Activated CD4-positive, alpha-beta memory T cell treated with anti-CD3 and anti-CD28 coated beads, Interleukin-2, amount 10 ng/mL, durations not matched to agents 7 days and 5 days (primary cell): ENCODE measurements at places on chromosomes 3 and 15.
A peak's percentile ranks its signal among the peaks of the same experiment; 100 is the strongest.

GRCh38 chr15:91258415-91258759 lies 158.3 kb downstream of the SV2B start:
- peak; percentile 19 for DNase-seq

DNA sequence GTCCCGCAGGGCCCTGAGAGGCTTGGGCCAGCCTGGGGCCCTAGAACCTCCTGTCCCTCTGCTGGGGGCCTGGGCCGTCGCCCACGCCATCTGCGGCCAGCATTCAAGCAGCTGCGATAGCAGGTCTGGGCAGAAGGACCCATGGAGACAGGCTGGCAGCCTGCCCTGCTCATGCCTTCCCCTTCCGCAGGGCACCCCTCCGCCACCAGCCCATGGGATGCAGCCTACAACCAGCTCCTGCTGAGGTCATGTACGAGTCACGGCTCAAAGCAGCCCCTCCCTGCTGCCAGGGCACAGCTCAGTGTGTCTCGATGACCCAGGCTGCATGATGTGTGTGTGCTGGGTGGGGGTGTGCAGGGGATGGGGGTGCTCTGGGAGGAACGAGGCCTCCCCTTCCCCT lies 27.8 kb downstream of the DUSP7 start:
- no peak for DNase-seq

DNA sequence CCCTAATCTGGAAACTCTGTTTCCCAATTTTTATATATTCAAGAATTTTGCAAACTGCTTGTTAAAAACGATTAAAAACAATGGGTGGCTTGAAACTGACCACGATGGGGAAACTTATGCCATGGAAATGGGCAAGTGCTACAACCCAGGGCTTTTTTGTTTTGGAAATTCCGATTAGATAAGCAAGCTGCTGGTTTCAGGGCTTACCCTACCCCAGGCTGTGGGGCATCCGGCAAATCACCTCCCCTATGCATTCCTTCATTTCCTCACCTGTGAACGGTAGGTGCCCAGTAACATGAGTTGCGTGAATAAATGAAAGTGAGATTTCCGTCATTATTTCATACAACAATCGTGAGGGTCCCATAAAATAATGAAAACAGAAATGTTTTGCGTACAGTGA lies 34.3 kb downstream of the ST6GAL1 start:
- DNase-seq, result no peak

DNA sequence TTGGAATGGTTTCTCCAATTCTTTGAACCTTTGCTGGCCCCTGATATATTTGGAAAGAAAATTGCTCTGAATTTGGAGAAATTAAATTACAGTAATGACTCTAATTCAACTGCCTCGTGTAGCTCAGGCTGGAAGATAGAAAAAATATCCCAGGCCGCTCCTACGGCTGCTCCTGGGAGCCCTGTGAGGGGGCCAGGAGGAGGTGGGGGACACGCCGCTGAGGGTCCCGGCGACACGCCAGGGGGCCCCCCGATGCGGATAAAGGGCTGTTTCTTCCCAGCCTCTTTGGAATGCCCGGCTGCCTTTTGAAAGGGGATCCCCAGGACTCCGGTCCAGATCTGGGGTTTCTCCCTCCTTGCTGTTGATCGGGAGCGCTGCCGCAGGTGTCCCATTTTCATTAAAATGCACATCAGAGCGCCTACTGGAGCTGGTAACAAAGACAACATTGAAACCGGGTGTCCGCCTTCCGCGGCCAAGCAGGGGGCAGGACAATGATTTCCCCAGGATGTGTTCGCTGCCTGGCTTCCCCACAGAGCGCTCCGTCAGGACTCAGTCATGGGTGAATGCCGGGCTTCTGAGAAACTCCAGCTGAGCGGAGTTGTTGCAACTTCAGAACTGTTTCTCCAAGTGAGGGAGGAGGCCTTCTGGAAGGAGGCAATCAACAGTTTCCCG lies 200.1 kb upstream of the KBTBD8 start:
- DNase-seq, result no peak

DNA sequence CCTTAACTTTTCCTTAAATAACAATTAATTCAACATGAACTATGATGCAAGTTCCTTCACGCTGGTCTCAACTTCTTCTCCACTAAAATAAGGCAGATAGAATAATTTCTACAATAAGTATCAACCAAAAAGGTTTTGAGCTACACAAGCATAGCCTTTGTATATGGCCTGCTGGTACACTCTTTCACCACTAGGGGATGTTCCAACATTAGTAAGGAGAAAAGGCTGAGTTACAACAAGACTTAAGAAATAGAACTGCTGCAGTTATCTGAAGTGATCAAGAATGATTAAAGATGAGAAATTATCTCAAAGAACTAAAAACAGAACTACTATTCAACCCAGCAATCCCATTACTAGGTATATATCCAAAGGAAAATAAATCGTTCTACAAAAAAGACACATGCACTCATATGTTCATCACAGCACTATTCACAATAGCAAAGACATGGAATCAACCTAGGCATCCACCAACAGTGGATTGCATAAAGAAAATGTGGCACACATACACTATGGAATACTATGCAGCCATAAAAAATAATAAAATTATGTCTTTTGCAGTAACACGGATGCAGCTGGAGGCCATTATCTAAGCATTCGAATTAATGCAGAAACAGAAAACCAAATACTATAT lies 14.4 kb downstream of the ATP13A3 start:
- DNase-seq, result no peak

- peak; percentile 73 for DNase-seq
Measured at GRCh38 chr15:75640483-75641178, 607 bp upstream of the IMP3 start.

DNA sequence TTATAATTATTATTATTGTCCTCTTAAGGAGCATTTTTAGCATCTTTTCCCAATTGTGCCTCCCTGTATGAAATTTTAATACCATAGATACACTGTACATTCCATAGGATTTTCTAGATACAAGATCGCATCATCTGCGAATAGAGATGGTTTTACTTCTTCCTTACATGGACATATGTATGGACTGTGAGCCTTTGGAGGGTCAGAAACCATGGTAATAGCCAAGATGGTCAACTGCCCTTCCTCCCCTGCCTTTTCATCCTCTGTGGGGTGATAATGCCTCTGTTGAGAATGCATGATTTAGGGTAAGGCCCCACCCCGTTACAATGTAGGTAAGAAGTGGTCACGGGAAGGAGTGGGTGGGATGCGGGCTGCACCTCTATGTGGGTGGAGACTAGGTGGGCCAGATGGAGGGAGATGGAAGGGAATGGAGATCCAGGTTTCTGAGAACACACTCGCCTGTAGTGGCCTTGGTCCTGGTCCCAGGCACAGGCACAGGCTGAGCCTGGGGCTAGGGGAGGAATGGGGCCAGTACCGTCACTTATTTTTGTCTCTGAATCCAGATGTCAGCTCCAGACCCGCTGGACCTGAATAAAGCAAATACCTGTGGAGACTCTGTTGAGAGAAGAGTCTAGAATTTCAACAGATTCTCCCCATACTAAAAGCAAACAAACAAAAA lies 31.7 kb downstream of the GOLGA6A start:
- DNase-seq, result no peak

DNA sequence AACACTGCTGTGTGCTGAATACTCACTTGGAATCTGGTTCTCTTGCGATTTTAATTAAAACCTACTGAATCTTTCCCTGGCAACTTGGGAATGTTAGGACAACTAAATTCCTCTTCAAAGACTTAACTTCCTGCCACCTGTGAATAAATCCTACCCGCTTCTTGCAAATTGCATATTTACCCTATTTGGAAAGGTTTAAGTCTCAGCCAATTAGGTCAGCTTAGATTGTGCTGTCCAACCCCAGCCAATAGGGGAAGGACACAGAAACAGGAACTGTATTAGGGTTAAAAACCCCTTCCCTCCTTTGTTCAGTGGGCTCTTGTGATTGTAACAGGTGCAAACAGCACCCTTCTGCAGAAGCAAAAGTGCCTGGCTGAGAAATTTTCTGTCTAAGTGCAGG lies 38.6 kb upstream of the FSTL1 start:
- DNase-seq, result no peak

DNA sequence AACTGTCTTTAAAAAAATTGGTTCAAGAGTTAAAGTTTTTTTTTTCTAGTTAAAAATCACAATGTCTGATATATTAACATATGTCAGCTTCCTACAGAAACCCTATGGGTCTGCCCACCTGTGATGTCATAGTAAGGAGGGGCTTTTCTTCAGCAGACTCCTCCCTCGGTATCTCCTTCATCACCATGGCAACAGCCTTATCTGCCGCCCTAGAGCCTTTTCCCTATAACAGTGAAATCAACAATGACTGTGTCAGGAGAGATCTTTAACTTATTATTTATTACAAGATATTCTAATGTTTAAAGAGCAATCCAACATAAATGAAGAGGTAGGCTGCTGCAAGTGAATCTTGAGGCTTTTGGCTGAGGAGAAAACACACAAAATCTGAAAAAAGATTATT lies 138.7 kb downstream of the PEX5L start:
- DNase-seq, result peak; percentile 23
